ENCODE measurements at places on chromosomes 16 and 17. TPM values are rescaled to one million over a fixed set of nuclear protein-coding genes. Genes with fewer than 3 reads are reported as not detected.

CFAP119 gene
- polyA plus RNA-seq, result 4.2 TPM

MYO1C gene
- polyA plus RNA-seq, result 56.1 TPM

HYDIN gene
- polyA plus RNA-seq, result 3.2 TPM

MYO15A gene
- polyA plus RNA-seq, result 2.0 TPM

SULT1A3 gene
- 46.4 TPM for polyA plus RNA-seq

TP53TG3B gene
- polyA plus RNA-seq, result not detected

OR3A3 gene
- polyA plus RNA-seq, result not detected

BRIP1 gene
- polyA plus RNA-seq, result 6.4 TPM

DNA sequence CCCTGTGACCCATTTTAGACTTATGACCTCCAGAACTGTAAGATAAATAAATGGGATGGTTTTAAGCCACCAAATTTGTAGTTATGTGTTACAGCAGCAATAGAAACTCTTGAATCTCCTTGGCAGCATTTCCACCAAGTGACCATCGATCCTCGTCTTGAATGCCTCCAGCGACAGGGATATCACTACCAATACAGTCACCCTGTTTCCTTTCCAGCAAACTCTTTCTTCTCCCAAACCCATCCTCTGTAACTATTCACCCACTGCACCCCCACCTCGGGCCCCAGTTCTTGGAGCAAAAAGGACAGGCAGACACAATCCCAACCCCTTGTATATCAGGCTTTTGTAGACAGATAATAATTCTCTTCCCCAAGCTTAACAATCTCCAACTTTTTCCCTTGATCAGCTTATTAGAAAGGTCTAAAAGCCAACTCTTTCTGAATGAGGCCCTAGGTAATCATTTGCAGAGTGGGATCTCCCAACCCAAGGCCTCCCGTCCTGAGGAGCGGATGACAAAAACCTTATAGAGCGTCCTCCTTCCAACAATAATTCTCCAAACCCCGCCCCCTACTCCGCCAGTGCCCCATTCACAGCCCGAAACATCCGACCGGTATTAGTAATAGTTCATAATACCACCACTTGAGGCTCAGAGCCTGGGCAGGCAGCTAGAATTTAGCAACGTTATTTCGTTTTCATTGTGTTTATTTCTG lies 14.7 kb upstream of the PLLP start:
- DNase-seq, result peak; percentile 74

GRCh38 chr16:89099905-89100304 lies 6.3 kb downstream of the ACSF3 start:
- peak; percentile 84 for DNase-seq

- no peak for DNase-seq
Observed at GRCh38 chr17:83176623-83177583, 97.5 kb downstream of the METRNL start.

DNA sequence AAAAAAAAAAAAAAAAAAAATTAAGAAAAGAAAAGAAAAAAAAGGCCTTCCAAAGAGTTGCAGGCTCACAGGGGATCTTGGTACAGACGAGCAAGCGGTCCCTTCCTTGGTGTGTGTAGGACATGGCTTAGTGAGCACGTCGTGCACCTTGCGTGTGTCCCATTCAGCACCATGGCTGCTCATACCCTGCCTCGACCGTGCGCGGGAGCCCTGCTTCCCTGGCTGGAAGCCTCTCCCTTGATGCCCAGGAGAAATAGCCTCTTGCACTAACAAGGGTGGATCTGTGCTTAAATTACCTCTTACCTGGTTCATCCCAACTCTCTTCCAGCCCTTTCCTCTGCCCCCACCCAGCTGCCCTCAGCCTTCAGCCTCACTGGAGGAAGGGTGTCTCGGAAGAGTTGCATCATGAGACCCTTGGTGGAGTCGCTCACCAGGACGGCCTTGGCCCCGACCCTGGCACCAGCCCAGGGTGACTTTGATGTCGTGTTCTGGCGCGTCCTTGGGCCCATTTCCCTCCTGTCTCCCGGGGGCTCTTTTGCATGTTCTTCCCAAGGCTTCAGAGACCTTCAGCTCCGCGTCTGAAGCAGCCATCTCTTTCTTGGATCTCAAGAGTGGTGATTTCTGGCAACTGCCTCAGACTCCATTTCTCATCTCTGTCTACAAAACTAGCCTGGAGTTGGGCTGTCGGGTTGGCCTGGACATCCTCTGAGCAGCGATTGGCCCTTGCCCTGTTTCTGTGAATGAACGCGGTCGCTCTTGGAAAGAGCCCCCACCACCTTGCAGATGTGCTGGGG lies 127.2 kb downstream of the CMIP start:
- no peak for DNase-seq

DNA sequence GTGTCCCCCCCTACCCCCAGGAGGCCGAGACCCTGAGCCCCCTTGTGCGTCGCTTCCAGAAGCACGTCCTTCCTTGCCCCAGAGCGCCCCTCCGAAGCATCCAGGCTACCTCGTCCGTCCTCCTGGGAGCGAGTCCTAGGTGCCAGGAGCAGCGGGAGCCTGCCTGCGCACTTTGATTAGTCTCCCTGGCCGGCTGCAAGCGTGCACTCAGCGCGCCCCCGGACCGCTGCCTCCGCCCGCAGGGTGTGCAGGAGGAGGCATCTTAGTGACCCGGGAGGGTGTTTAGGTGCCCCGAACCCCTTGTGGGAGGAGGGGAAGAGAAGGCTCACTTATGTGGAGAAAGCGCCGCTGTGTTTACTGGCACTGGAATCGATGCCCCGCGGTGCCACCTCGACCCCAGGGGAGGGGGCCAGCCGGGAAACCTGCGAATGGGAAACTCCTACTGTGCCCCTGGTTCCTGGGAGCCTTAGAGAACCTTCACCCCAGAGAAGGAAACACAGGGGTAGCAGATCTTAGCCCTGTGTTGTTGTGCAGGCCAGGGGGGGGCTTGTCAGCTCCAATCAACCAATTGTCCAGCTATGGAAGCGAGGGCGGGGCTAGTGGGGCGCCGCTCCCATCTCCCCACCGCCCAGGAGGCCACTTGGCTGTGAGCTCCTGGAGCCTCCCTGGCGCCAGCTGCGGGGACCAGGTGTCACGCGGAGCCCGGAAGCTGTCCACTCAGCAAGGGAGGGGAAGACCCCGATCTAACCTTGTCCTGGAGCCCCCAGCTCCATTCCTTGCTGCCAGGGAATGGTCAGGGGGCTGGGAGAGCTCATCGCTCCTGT lies 922.8 kb upstream of the EEF2KMT start:
- no peak for DNase-seq

GRCh38 chr17:41539979-41540701 lies 12.0 kb upstream of the KRT19 start:
- DNase-seq, result no peak

All from large intestine (tissue), 12 donors.